Fibroblast of villous mesenchyme (primary cell): ENCODE measurements at places on chromosomes 1 and 21.

DNA sequence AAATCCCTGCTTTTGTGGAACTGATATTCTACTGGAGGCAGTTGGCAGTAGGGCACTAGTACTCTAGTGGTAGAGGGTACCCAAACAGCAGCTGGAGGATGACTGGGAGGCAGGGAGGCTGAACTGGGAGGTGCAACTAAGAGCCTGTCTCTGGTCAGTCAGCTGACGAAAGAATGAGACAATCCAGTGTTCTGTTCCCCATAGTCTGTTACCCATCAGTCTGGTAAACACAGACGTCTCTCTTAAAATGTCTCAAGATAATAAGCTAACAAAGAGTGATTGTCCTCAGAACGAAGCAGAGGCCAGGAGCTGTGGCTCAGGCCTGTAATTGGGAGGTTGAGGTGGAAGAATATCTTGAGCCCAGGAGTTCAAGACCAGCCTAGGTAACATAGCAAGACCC is 30.4 kb downstream of the TFAP2E start:
- peak; percentile 14 for DNase-seq

- no peak for DNase-seq
These were observed 5.4 kb downstream of the CC2D1B start for GRCh38 chr1:52360595-52360968.

DNA sequence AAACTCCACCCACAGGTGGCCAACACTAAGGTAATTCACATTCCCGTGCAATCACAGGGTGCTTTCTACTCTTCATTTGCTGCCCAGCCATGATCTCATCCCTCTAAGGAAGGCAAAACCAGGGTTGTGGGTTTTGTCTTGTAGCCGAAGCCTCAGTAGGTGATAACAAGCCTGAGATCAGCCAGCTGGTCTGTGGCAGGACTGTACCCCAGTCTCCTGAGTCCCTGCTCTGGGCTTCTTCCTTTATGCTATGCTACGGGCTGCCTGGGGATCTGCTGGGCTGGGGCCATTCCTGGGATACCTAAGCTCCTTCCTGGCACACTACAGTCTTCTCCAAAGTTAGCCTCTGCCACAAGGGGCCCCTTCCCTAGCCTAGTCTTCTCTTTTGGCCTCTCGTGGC is 9.8 kb downstream of the PPFIA4 start:
- DNase-seq = peak; percentile 32

DNA sequence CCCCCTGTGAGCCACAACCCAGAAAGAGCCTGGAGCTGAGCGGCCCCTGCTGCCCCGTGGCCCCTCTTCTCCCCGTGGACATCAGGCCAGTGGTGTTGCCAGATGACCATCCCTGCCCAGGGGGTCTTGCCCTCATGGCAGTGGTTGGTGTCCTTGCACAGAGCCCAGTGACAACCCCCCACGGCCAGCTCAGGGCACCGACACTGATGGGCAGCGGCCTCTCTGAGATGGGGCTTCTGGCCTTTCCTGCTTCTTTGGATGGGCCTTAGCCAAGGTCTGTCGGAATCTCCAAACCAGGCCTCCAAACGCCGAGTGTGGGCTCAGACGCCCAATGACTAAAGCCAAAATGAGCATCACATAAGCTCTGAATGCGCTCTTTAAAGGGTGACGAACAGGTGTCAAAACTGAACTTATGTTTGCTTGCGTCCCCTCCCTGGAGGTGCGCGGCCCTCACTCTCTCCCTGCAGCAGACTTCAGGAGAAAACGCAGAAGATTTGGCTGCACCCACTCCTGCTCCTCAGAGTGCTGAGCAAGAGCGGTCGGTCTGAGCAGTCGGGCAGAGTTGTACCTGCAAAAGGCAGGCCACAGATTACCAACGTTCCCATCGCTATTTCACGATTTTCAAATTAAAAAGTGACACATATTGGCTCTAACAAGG is 41.9 kb downstream of the UBE2G2 start:
- DNase-seq = no peak

DNA sequence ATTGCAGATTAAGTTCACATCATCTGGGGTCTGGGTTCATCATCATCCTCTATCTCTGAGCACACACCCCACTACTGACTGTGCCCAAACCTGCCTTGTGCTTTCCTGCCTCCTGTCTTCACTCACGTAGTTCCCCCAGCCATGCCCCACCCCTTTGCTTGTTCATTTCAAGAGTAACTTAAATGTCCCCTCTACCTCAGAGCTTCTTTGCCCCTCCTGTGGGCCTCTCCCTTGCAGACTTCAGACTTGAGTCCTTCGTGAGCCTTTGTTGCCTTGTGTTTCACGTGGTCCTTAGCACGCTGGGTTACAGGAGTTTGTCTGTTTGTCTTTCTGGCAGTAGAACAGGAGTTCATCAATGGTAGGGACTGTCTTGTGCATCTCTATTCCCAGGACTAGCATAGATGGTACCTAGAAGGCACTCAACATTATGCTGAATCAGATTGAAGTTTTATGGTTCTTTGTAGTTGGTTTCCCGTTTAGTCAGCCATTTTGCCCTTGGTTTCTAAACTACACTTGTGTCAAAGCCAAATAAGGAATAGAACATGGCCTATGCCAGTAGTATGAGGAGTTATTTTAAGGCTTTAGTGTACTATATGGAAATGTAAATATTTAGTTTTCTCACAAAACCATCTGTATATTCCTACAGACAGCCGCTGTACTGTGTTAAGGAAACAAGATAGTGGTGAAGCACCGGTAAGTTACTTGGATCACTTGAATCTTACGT is 86.2 kb downstream of the TTC3 start:
- peak; percentile 95 for DNase-seq

DNA sequence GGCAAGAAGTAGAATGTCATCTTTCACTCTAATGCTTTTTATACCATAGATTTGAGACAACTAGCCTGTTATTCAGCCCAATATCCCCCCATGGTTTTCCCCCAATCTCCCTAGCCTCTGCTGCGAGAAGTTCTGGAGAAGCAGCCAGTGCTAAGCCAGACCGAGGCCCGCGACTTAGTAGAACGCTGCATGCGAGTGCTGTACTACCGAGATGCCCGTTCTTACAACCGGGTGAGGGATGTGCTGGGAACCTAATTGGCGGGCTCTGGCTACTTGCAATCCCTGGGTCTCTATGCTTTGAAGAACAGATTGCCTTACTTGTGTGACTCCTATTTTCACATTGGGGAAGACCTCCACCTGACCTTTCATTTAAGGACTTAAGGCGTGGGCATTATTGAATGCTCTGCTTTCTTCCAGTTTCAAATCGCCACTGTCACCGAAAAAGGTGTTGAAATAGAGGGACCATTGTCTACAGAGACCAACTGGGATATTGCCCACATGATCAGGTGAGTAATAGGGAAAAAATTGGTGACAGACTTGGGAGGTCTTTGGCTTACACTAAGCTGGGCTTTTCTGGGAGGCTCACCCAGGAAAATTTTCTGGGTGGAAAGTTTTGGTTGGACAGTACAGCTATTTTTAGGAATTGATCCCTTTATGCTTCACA is 1.9 kb downstream of the PSMB4 start:
- DNase-seq = no peak

DNA sequence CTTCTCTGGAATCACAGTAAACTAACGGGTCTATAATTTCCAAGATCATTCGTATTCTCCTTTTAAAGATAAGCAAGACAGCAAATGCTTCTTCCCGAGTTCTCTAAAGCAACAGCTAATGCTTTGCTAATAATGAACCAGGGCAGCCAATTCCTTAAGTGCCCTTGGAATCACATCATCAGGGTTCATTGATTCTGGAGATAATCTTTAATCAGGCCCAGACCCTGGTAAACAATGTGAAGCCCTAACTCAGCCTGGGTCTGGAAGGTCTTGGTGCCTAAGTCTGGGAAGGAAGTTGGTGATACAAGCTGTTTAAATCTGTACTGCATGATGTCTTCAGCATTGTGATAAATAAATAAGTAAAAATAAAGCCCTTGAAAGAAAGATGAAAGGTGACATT is 18.4 kb downstream of the ERI3 start:
- no peak for DNase-seq

- DNase-seq = peak; percentile 71
These were observed 25.3 kb downstream of the SLC30A7 start for GRCh38 chr1:100921110-100921706.

GRCh38 chr1:228142155-228142691 is 2.1 kb downstream of the GUK1 start:
- DNase-seq = no peak

DNA sequence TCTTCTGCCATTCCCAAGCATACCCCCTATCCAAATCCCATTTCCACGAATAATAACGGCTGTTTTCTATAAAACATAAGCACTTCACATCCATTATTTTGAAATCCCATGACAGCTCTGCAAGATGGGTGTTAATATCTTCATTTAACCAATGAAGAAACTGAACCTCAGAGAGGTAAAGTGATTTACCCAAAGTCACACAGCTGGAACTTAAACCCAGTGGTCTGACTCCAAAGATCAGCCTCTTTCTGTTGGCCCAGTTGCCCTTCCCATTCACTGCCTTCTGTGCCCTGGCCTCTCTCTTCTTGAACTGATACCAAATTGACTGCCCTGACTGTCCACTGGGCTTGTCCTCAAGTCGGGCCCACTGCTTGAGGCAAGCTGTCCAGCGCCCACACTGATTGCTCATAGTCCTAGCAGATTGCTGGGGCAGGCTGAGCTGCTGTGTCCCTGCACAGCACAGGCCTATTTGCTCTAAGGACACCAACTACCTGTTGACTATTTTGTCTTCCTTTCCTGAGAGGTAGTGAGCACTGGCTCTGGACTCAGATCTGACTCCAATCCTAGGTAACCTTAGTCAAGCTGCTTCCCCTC is 19.3 kb downstream of the TAL1 start:
- no peak for DNase-seq

GRCh38 chr1:17030206-17030605 is 18.5 kb upstream of the ATP13A2 start:
- no peak for DNase-seq

GRCh38 chr21:25938658-25939395 is 204.1 kb downstream of the GABPA start:
- DNase-seq = peak; percentile 29

DNA sequence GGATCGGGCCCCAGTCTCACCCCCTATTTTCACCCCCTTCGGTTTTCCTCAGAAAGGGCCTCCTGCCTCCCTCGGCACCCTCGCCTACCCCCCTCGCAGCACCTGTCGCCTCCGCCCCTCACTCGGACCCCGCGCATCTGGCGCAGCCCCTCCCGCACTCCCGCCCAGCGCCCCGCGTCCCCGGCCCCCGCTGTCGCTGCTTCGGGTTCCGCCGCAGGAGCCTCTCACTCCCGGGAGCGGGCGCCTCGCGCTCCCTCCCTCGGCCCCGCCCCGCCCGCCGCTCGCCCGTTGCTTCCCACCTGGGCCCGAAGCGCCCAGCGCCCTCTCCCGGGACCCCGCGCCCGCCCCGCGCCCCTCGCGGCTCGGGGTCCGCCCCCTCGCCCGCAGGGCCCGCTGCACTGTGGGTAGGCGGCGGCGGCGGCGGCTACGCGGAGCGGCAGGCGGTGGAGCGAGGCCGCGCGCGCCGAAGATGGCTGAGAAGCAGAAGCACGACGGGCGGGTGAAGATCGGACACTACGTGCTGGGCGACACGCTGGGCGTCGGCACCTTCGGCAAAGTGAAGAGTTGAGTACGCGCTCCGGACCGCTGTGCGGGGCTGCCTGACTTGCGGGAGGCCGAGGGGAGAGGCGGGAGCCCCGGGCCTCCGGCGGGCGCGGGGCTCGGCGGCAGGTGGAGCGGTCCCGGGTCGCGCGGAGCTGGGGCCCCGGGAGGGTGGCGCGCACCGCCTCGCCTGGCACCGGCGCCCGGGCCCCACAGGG is at the start of gene PRKAA2:
PRKAA2 (plus strand) TSS at position 396 of the 758 bp plus-strand sequence; CDS start at position 470, 74 bp downstream.
- DNase-seq = no peak

DNA sequence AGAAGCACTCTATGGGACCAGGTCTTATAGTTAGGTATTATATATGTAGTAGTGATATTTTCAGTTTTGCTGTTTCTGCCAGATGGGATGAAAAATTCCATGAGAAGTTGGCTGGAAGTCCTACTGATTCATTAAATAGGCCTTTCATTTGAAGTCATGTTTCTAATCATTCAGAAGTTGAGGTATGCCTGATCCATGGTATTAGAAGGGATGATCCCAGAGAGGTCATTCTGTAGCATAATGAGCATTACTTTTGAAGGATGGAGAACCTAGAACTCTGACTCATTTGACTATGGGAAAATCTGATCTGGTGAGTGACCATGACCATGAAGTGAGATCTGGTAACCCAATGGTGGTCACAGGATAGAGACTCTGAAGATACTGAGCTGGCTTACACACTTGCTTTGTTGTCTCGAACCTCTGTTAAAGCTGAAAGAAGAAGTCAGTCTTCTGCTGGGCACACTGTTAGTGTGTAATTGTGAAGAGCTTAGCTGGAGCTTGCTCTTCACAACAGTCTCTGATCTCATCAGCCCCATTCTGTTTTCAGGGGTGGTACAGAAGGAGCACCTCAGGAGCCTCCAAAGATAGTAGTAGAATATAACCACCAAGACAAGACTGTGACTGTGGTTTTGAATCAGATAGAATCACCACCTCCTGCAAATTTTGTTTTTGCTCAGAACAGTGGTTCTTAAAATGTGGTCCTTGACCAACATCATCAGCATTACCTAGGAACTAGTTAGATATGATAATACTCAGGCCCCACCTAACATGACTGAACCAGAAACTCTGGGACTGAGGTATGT is 9.0 kb downstream of the MGST3 start:
- DNase-seq = no peak

DNA sequence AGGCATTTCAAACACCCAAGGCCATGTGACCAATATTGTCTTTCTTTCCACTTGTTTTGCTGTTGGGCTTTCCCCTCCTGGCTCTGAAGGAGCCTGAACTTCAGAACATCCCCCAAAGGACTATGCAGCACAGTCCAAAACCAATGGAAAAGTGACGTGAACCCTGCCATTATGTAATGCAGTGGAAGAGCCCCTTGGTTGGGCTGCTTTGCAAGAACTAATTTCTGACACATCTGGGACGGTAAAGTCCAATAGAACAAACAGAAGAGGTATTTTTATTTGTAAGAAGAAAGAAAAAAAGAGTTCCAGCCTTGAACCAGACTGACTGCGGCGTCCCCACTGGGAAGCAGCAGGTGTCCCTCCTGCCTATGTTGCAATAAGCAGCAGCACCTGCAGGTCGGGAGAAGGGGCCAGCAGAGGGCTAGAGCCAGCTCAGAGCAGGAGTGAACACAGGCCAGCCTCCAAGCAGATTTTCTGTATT is 116.7 kb downstream of the CDC7 start:
- no peak for DNase-seq

- no peak for DNase-seq
These were observed 1.4 kb upstream of the VANGL1 start for GRCh38 chr1:115640384-115640783.

- no peak for DNase-seq
These were observed 47.7 kb upstream of the RHOU start for GRCh38 chr1:228687587-228687986.

DNA sequence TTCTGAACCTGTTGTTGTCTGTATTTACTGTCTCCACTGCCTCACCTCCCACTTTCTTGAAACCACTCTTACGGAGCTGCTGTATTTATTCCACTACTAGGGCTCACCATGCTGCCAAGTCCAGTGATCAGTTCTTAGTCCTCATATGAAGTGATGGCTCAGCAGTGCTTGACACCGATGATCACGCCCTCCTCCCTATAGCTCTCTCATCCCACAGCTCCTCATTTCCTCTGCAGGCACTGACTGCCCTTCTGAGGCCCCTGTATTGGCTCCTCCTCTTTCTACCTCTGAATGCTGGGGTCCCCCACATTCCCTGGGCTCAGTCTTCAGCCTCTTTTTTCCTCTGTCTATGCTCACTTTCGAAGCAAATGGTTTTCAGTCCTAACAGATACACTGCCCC is 3.4 kb downstream of the CLCA1 start:
- no peak for DNase-seq
